ENCODE measurements at places on chromosomes 12 and 14. TPM values are rescaled to one million over a fixed set of nuclear protein-coding genes. Genes with fewer than 3 reads are reported as not detected.

GRCh38 chr14:42729681-42730080 lies 1123.0 kb downstream of the LRFN5 start:
- H3K36me3 ChIP-seq, result no peaks in the 10 kb centered on the region
- H3K4me3 ChIP-seq, result no peak overlapping the region
- DNase-seq, result no peak
- H3K4me1 ChIP-seq, result no peaks in the 10 kb centered on the region
- no peak overlapping the region for H3K27ac ChIP-seq

GRCh38 chr14:73091044-73091443 lies 32.7 kb downstream of the RBM25 start:
- peaks cover 10% of the 10 kb centered on the region for H3K36me3 ChIP-seq
- H3K27me3 ChIP-seq, result no peaks in the 10 kb centered on the region
- no peak overlapping the region for H3K4me3 ChIP-seq
- DNase-seq, result no peak
- no peaks in the 10 kb centered on the region for H3K4me1 ChIP-seq

B3GNT4 gene
- total RNA-seq, result 0.56 TPM

DNA sequence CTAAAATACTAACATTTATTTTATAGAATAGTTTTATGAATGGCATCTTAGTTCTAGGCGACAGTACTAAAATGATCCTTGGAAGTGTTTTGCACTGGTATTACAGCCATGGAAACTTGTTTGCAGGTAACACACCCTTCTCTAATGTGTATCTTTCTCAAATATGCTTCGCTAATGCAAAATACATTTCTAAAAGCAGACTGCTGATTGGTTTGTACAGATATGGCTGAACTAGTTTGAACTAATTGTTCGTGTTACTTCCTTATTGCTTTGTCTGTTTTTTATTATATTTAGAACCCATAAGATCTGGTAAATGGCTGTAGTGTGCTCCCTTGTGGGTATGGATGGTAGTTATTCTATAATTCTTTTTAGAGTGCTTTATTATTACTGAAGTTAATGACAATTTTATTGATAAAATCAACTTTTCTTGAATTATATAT lies 53.0 kb downstream of the ATF7IP start:
- H3K4me3 ChIP-seq, result no peak overlapping the region
- peaks cover 12% of the 10 kb centered on the region for H3K36me3 ChIP-seq
- no peak for DNase-seq

GRCh38 chr12:16112130-16112529 lies 165.4 kb downstream of the SLC15A5 start:
- no peaks in the 10 kb centered on the region for H3K4me1 ChIP-seq
- no peak overlapping the region for H3K27ac ChIP-seq
- no peaks in the 10 kb centered on the region for H3K27me3 ChIP-seq
- no peaks in the 10 kb centered on the region for H3K36me3 ChIP-seq
- no peak for DNase-seq

INHBC gene
- total RNA-seq, result not detected

DNA sequence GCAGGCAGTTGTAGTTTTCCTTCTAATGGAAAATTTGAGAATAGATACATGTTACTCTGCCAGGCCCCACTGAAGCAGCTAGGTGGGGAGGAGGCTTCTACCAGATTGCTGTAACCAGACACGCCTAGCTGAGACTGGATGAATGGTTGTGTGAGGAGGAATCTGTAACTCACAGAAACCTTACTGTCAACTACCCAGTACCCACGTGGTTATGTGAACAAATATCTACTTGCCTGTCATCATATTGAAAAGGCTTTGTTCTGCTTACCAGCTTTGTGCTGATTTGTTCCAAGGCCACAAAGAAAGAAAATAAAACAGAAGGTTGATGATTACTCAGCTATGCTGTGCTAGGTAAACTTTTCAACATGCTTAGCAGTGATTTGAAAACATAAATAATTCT lies 167.2 kb downstream of the CAPZA3 start:
- H3K4me1 ChIP-seq, result no peaks in the 10 kb centered on the region
- H3K27me3 ChIP-seq, result no peaks in the 10 kb centered on the region
- DNase-seq, result no peak
- no peak overlapping the region for H3K27ac ChIP-seq
- no peak overlapping the region for H3K4me3 ChIP-seq

C3AR1 gene
- total RNA-seq, result 0.68 TPM

GRCh38 chr12:55930771-55931316 lies at the start of gene DGKA:
Gene DGKA (plus strand): TSS chr12:55931162. CDS start chr12:55936504, 5,342 bp downstream.
- H3K27me3 ChIP-seq, result no peaks in the 10 kb centered on the region
- H3K4me1 ChIP-seq, result peaks cover 60% of the 10 kb centered on the region
- DNase-seq, result peak; percentile 68
- H3K4me3 ChIP-seq, result peak within 1 kb of the TSS; percentile 98
- H3K27ac ChIP-seq, result peak within 1 kb of the TSS; percentile 84

- peak within 1 kb of the TSS; percentile 94 for H3K27ac ChIP-seq
- H3K36me3 ChIP-seq, result peaks cover 23% of the 10 kb centered on the region
- H3K27me3 ChIP-seq, result no peaks in the 10 kb centered on the region
These were observed at the start of gene PRKAG1 for GRCh38 chr12:49018261-49019119. Gene PRKAG1 (minus strand): TSS chr12:49018776. CDS start chr12:49018740, 36 bp downstream.

POTEG gene
- not detected for total RNA-seq
